ENCODE measurements at places on chromosomes 5 and 9.

DNA sequence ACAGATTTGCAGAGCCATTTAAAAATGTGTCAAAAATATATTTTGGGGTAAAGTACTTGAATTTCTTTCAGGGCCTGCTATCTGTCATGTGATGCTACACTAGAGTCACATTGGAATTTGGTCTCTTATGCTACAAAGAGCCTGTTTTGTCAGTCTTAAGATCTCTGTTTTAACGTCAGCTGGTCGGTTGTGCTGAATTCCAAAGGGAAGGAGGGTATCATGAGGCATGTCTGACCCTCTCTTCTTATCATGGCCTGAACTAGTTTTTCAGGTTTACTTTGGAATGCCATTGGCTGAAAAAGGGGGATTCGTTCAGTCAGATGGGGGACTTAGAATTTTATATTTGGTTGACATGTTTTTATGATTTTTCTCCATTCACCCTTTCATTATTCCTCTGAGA lies 290.6 kb downstream of the CD180 start:
- DNase-seq = no peak

DNA sequence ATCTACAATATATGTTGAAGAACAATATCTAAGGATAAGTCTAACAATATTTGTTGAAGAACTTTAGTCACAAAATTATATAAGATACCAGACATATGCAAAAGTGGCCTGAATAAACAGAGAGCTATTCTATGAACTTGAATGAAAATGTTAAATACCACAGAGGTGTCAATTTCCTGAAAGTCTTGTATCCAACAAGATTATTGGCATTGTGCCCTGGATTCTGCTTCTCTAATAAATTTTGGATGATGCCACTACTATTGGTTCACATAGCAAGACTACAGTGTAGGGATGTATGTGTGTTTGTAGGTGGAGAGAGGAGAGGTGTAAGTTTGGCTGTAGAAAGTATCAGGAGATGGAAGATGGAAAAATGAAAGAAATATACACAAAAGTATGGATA lies 731.8 kb upstream of the RGMB start:
- no peak for DNase-seq

DNA sequence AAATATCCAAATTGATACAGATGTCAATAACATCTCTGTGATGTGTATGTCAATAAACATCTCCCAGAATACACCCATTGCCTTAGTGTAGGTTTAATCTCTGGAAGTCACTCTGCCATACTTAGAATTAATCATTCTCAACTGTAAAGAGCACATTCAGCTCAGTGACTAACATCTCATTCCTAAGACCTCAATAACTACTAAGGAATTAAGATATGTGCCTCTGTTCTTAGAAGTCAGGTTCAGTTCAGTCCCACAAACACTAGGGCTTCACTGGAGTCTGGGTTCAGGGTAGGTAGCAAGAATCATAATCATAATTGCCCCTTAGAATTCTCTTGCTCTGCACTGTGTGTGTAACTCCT lies 31.7 kb downstream of the UGCG start:
- no peak for DNase-seq

GRCh38 chr9:112858625-112859147 lies 32.0 kb downstream of the SLC46A2 start:
- no peak for DNase-seq

GRCh38 chr9:89794918-89795317 lies 190.1 kb downstream of the GADD45G start:
- DNase-seq = peak; percentile 27

DNA sequence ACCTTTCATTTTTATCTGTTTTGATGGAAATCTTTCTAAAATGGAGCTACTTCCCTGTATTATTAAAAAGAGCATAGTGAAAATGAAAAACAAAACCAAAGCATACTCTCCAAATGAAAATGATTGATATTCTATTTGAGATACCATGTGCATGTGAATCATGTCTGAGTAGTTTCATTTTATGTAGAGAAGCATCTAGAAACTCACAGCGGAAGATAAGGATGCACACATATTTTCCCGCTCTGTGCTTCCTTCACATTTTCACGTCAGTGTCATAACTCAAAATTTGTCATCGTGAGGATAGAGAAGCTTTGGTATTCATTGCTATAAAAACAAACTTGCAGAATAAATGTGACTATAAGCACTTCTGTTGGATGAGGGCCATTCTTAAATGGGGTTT lies 34.0 kb upstream of the CLINT1 start:
- no peak for DNase-seq

DNA sequence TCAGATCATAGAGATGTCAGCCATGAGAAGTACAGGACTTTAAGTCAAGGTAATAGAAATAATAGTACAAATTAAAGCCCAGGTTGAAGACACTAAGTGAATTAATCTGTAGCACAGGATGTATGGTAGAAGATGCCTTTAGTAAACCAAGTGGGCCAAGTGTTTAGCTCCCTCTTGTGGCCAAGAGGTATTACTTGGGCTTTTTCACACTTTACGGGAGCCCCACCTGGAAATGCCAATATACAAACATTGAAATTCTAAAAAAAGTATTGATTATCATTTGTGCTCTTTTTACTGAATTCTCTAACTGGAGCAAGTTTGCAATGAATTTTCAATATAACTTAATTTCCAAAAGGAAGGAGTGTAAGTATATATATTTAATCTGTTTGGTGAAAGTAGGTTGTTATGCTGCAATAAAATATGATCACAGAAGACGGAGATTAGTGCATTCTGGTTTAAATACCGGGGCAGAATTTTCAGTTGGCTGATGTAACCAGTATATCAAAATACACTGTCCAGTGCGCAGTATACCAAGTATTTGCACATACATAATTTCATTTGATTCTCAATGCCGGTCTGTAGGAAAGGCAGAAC lies 84.7 kb downstream of the PARP8 start:
- DNase-seq = no peak
